Skeletal muscle cell (primary cell): ENCODE measurements at places on chromosomes 2 and 18.
A peak's percentile ranks its signal among the peaks of the same experiment; 100 is the strongest.

DNA sequence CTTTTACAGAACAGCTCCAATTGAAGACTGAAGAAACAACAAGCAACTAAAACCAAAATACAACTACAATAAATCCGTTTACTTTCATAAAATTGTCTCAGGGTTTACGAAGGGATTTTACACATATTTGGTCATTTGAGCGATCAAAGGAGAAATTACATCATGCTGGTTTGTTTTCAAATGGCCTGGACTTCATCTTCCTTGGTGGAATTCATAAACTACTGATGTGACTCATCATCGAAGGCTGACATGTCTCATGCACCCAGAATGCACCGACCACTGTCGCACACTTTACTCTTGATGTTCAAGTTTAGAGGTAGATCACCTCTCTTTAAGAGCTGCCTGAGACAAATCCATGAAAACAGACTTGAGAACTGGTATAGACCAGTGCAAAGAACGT lies 25.6 kb upstream of the PMAIP1 start:
- DNase-seq = peak; percentile 72

GRCh38 chr18:23740105-23740830 lies 51.0 kb downstream of the LAMA3 start:
- DNase-seq = no peak

DNA sequence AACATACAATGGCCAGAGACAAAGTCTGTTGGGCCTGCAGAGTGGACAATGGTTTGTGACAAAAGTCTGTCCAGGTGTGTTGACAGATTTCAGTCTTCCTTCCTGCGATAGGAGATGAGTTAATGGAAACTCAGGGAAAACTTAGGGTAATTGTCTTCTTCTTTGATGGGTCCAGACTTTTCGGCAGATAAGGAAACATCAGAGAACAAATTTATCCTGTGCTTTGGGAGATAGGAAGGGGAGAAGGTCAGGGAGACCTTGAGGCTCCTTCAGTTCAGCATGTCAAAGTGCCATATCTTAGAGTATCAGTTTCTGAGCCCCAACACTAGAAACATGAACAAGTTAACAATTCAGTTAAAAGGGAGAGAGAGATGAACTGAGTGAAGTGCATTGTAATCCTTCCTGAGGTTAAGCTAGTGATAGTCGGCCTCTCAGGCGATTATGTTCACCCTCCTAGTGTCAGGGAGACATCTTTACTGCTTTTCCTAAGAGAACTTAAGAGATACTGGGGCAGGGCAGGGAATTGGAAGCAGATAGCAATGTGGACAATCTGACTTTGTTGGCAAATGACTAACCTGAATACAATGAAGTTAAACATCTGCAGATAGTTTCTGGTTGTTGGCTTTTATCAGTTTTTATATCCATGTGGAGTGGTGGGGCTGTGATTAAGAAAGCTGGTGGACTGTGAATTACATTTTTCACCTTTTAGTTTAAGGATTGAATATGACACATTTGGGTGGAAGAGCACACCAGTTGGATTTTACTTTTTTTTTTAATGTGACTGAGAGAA lies 248.8 kb upstream of the FN1 start:
- peak; percentile 48 for DNase-seq

GRCh38 chr2:223102040-223102400 lies 50.0 kb downstream of the KCNE4 start:
- no peak for DNase-seq

DNA sequence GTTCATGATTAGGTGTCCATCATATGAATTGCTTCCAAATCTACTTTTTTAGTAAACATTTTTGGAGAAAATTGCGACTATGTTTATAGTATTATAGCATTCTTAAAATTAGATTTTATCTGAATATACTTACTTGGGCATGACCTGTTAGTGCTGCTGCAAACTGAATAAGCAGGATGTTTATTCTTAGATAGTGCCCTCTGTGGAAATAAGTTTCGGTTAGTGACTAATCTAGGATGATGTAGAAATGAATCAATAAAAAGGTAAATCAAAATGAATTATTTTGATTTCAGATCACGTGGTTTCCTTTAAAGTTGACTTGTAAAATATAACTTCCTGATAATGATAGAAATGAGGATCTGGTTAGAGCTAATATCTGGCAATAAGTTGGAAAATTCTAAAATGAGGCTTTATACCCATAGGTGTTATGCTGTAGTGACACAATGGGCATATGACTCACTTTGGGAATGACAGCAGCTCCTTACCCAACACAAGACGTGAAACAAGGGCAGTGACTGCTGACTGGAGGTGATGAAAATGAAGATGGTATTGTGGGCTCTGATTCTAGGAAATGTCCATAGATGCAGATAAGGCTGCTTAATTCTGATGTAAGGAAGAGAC lies 165.8 kb upstream of the TCF4 start:
- no peak for DNase-seq

- DNase-seq = no peak
Measured at GRCh38 chr2:16092861-16093638, 152.7 kb downstream of the MYCN start.

- DNase-seq = no peak
Measured at GRCh38 chr2:239640676-239641578, 240.1 kb upstream of the HDAC4 start.

GRCh38 chr2:28904802-28905457 lies 10.5 kb downstream of the WDR43 start:
- DNase-seq = no peak

GRCh38 chr2:143357966-143358365 lies 228.7 kb downstream of the ARHGAP15 start:
- no peak for DNase-seq

DNA sequence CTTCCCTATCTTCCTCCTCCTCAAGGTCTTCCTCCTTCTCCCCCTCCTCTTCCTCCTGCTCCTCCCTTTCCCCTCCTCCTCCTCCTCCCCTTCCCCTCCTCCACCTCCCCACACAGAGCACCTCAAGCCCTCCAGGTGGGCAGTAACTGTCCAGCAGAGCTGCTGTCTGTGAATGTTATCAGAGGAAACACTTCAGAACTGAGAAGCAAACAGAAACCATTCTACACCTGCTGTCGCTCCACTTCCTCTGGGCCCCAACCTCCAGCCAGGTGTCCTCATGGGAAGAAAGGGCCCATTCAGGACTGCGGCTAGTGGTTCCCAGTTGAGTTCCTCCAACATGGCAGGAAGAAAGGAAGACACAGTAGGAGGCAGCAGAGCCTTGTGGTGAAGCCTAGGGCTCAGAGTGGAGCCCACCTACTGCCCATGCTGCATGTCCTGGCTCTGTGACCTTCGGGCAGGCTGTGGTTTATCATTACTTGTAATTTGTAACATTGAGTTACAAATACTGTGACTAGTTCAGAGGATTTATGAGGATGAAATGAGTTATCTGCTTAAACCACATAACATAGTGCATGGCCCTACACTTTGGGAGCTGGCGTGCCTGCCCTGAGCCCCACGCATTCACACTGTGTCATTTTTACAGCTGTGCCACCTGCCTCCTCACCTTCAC lies 165.9 kb upstream of the ID2 start:
- no peak for DNase-seq

- DNase-seq = no peak
Measured at GRCh38 chr2:133389569-133389968, 178.7 kb downstream of the NCKAP5 start.

DNA sequence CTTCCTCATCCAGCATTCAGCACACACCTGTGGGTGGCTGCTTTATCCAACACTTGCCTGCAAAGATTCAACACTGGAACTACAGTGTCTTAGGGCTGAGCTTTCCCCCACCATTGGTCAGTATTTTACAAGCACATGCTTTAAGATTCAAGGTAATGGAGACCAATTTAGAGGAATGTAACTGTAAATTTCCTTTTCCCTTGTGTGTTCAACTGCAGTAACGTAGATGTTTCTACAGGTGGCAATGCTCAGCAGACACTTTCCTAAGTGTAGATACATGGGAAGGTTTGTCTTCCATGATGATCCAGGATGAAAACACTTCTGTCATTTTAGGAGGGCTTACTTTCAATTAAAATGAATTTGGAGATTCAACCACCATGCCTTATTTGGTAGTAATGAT lies 143.6 kb upstream of the PXDN start:
- no peak for DNase-seq

DNA sequence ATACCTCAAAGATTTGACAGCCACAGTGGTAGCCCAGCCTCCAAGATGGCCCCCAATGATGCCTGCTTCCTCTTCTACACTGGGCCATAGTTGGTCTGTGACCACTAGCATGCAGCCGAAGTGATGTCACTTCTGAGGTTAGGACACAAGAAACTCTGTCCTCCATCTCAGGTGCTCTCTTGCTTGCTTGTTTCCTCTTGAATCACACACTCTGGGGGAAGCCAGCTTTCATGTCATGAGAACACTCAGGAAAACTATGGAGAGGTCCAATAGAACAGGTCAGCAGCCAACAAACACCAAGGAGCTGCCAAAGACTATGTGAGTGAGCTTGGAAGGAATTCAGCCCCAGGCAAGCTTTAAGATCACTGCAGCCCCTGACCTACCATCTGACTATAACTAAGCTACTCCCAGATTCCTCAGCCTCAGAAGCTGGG lies 3.3 kb upstream of the ADAM17 start:
- DNase-seq = peak; percentile 80

DNA sequence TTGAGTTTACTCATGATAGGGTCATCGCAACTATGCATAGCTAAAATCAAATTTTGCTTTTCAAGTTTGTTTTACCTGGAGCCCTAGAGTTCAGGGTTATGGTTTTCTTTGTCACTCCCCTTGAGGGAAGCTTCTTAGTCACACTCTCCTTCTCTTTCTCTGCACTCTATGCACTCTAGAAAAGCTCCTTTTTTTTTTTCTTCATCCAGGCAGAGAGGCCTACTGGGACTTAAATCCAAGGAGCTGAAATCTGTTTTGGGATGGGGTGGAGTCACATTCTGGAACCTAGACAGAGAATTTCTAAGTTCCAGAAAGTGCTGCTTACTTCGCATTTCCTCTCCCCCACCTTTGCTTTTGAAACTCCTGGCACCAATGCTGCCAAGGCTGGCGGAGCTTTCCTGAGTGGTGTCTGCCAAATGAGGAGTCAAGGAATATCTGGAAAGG lies 19.1 kb upstream of the IL18R1 start:
- no peak for DNase-seq

DNA sequence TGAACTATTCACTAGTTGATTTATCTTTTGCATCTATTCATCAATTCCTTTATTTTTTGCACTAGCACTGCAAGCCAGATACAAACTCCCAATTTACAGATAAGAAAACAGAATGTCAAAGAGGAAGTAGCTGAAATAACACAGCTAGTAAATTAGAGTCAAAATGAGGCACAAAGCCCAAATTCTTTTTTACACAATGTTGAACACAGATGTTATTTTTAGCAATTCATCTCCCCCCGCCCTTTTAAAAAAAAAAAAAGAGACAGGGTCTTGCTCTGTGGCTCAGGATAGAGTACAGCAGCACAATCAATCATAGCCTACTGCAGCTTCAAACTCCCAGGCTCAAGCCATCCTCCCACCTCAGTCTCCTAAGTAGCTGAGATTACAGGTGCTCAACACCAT lies 127.8 kb downstream of the CCBE1 start:
- no peak for DNase-seq

DNA sequence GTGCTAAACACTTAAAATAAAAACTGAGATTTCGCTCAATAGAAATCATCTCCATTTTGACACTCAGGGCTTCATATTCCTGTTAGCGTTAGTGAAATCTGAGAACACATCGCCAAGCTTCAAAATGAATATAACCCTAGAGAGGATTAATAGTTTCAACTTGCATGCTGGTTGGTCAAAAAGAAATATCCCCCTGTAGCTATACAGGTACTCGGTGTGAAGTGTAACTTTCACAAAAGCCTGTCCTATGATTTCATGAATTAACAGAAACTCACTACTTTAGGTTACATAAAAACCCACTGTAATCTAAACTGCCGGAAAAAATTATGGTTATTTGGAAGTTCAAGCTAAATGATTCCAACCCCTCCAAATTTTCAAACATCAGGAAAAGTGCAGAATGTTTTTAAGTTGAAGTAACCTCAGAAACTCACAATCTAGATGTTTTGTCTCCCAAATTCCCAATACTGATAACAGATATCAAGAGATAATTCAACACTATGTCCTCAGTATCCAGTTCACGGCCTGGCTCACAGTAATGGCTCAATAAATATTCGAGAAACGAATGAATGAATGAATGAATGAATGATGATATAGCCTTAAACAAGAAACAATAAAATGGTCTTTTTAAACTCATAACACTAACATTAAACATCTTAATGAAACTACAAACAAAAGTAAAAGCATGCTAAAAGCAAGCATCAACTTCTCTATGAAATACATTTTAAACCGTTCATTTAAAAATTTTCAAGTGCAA lies 2.5 kb downstream of the TLK1 start:
- no peak for DNase-seq

DNA sequence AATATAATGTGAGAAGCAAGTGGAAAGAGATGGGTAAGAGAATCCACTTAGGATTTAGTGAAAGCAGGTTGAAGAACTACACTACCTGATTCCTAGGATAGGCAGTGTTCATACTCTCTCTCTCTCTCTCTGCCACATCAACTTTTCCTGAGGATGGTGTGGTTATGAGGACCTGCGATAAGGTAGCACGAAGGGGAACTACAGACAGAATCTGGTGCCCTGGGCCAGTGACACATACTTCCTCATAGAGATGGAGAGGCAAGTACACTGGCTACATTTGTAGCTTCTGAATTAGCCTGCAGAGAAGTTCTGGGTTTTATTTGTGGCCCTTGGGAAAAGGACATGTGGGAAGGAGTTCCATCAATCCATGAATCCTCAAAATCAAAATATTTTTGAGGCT lies 44.5 kb downstream of the PTH2R start:
- DNase-seq = no peak

- DNase-seq = no peak
Measured at GRCh38 chr2:54350426-54350825, 94.4 kb upstream of the TSPYL6 start.

DNA sequence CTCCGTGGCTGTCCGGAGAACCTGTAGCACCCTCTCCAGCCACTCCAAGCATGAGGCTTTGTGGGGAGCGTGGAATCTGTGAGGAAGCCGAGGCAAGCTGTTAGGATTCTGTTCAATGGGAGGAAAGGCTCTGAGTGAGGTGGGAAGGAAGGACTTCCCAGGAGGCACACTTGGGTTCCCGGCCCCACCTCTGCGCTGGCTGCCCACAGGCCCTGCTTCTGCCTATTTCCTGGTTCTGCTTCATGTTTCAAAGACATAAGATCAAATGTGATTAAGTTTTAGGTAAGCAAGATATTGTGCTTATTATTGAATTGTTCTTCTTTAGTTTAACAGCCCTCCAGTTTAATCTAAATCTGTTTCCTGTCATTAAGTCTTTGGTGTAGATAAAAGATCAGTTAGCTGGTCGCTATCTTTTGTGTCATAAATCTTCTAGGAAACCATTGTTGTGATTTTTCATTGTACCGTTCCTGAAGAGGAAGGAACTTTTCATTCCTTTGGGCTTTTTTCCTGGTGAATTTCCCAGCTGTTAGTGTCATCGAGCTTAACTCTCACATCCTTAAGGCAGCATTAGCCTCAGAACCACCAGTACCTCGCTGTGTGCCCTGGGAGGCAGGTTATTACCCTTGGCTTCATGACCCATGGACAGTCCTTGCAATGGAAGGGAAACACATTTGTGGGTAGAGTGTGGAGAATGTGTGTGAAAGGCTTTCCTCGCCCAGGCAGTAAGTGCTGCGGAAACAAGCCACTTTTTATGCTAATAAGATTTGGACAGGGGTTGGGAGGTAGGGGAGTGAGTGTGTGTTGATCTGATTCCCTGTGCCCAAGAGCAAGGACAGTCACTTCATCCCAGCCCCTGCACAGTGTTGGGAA lies 61.9 kb upstream of the ALPP start:
- no peak for DNase-seq

GRCh38 chr2:172119089-172119488 lies 16.4 kb upstream of the DLX2 start:
- no peak for DNase-seq
